ENCODE measurements at places on chromosomes 1 and 21.

GRCh38 chr21:32312326-32312725 is 13.7 kb downstream of the MRAP start:
- no peak for DNase-seq

DNA sequence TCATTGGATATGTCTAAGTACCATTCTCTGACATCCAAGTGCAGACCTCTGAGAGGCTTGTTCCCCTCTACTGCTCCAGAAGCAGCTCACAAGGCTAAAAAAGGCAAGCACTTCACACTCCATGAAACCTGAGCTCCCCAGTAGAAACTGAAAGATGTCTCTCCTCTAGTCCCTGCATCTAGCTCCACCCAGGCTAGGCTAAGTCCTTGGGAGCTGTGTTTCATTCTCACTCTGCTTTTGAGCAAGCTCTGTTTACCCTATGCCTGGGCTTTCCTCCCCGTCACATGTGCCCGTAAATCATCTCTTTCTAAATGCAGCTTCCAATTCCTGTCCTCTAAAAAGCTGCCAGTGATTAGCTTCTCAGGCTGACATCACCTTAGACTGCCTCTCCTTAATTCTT is 39.0 kb downstream of the LRRC71 start:
- DNase-seq = no peak

DNA sequence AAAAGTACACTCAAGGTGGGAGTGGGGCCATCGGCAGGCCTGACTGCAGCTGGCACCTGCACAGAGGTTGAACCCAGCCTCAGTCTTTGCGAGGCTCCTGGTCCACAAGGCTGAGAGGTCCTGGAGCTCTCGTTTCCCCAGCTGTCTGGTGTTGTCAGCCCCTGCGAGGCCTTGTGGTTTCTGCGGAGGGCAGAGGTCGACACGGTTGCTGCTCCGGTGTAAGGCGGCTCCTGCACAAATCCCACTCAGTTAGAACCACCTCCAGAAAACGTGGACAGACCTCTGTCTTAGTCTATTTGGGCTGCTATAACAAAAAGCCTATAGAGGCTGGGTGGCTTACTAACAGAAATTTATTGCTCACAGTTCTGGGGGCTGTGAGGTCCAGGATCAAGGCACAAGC is 5.8 kb downstream of the KIAA1614 start:
- no peak for DNase-seq

- DNase-seq = no peak
Observed at GRCh38 chr1:8104278-8105236, 78.4 kb upstream of the ERRFI1 start.

- DNase-seq = no peak
Observed at GRCh38 chr1:200073286-200073637, 45.8 kb downstream of the NR5A2 start.

- DNase-seq = peak; percentile 67
Observed at GRCh38 chr1:165444897-165445370, at the start of gene RXRG. Gene RXRG (minus strand): TSS chr1:165445126. CDS start chr1:165444893, 233 bp downstream.

- peak; percentile 77 for DNase-seq
Observed at GRCh38 chr1:86503406-86504136, 34.8 kb downstream of the CLCA1 start.

DNA sequence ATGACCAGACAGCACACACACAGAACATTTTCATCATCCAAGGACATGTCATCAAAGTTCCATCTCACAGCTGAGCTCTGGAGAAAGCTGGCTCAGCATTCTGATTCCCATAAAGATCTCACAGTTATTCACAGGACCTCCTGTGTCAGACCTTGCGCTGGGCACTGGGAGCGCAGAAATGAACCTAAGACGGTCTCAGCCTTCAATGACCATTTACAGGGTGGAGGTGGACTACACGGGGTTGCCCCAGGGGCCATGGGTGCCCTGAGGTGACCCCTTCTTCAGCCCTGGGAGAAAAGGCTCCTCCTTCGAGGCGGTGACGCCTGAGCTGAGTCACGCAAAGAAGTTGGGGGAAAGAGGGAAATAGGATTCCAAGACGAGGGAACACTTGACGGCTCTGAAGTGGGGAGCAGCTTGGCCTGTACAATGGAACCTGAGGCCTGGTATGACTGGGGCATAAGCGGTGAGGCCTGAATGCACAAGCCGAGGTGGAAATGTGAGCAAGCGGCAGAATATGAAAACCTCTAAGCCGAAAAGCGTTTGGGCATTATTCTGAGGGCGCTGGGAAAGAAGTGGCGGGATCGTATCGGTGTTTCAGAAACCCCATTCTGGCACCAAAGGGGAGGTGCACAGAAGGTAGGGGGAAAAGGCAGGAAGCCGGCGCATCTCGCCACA is 797 bp downstream of the CC2D1B start:
- peak; percentile 87 for DNase-seq

DNA sequence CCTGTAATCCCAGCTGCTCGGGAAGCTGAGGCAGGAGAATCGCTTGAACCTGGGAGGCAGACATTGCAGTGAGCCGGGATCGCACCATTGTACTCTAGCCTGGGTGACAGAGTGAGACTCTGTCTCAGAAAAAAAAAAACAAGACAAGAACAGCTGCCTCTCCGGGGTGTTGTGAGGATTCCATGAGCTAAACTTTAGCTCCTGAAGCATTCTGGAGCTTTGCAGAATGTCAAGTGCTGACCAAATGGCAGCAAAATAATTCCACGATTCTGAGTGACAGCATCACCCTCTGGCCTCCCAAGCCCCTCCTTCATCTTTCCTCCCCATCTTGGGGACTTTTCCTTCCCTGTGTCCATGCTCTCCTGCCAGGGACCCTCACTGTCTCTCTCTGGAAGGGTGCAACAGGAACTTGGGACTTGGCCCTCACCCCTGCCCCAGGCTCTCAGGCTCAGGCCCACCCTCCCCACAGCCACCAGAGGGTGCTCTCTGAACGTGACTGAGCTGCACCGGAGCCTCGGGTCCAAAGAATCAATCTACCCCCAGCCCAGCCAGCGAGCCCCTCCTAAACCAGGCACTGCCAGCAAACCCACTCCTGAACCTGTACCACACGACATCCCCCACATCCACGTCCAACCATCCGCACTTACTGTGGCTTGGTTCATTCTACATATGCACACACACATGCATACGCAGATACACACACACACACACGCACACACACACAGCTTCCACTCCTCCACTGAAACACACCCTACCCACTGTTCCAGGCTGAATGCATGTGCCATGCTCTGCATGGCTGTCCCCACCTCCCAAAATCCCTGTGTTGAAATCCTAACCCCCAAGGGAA is 45.7 kb downstream of the ACOT7 start:
- DNase-seq = no peak

DNA sequence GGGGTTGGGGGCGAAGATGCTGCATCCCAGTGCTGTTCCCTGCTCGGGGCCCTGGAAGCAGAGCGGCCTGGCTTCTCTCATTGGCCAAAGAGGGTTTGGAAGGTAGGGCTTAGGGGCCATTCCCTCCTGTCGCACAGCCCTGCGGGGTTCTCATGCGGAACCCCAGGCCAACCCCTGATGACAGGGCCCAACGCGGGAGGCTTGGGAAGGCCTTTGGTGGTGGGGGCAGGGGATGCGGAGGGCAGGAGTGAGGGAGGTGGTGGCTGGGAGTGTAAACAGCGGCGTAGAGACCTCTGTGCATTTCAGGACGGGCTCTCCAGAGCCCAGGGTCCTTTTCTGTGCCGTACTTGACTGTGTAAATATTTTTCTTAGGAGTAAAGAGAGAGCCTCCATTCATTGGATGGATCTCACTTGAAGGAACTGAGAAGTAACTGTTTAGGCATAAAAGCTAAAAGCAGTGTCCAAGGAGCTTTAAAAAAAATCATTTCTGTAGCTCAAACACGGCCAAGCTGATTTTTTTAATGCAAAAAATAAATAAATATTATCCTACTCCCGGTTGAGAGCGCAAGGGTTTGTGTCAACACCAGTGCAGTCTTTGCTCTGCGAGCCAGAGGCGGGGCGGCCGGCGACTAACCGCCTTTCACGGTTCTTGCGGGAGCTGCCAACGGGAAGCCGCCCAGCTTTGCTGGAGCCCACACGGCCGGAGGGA is 169.1 kb downstream of the PRDM16 start:
- no peak for DNase-seq

DNA sequence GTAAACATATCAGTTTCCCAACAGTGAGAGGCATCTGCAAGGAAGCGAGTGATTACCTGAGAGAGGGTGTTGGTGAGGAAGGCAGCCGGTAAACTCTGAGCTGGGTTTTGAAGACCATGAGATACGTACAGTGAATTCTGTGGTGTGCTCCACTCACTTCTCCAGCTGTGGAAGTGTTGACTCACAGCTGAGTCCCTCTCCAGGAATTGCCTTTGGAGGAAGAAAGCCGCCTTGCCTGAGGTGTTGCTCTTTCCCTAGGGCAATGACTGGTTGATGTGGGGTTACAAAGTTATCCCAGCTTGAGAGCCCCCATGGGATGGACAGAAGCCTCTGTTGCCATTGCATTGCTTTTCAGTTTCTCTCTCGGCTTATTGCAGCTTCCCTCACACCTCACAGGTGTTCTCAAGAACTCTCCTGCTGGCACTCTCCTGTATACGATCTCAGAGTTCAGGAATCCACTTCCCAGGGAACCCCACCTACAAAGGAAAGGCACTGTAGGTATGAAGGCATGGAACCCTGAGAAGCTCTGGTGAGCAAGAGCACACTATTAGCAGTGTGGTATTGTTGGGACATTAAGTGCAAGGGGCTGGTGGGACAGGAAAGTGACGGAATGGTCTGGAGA is 10.8 kb downstream of the NHLH1 start:
- no peak for DNase-seq

DNA sequence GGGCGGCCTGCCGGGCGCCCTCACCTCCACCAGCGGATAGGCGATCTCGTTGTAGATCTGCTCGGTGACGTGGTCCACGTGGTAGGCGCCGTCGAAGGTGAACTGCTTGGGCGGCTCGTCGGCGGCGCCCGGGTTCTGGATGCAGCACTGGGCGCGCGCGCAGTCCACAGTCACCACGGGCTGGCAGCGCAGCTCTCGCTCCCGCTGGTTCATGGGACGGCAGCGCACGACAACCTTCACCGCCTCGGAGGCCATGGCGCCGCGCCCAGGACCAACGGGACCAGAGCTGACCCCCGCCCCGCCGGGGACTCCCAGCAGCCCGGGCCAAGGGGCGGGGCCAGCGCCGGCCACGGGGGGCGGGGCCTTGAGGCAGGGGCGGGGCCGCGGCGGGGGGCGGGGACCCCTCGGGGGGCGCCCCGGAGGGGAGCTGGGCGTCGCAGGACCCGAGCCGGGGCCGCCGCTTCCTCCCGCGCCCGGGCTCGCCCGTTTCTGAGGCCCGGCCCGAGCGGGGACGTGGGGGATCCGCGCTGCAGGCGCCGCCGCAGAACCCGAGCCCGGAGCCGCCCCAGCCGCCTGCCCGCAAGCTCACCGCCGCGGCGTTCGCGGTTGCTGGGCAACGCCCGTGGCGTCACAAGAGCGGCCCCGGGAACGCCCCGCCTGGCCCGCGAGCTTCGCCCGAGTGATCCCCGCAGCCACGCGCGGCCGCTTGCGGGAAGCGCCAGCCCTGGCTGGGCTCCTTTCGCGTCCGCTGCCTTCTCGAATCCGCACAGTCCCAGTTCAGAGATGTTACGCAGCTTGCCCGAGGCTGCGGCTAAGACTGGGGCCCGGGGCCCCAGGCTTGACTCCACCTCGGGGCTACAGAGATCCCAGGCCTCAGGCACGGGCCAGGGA is at the start of gene KIF17:
TSS of gene KIF17 (minus strand) at position 556 of the 891 bp plus-strand sequence. CDS start at position 255, 301 bp downstream.
- peak; percentile 89 for DNase-seq

DNA sequence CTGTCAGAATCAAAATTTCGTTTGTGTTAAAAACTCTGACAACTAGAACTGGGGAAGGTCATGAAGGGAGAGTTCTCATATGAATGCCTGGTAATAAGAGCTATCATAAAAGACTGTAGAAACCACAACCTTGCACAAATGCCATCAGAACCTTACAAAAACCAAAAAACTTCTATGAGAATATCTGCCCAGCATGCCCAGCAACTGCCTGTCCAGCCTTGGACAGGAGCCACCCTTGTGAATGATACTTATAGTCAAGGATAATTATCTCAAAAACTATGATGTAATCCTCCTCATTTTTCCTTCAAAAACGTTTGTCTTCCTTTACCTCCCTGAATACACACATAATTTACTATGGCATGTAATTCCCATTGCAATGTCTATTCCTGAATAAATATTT is 53.4 kb upstream of the C1orf185 start:
- DNase-seq = no peak

DNA sequence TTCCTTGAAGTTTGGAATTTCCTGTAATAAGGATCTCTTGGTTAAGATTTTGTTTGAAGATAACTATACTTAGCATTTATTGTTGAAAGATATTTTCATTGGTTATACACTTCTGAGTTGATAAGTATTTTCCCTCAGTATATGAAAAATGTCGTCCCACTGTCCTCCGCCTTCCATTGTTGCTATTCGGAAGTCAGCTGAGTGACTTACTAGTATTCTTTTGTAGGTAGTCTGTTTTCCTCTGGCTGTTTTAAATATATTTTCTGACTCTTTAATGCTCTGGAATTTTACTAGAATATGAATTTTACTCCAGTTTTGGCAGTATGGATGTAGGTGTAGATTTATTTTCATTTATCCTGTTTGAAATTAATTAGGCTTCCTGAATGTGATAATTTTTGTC is 498.7 kb upstream of the NFIA start:
- DNase-seq = no peak

- DNase-seq = no peak
Observed at GRCh38 chr1:240763771-240764170, 151.8 kb upstream of the GREM2 start.

GRCh38 chr1:50929376-50929958 is 30.6 kb downstream of the FAF1 start:
- DNase-seq = no peak

GRCh38 chr1:76864383-76864782 is 2.9 kb upstream of the ST6GALNAC5 start:
- DNase-seq = no peak

GRCh38 chr1:29270929-29271521 is 34.7 kb downstream of the PTPRU start:
- DNase-seq = peak; percentile 9

- DNase-seq = no peak
Observed at GRCh38 chr1:150142083-150142482, 7.6 kb upstream of the PLEKHO1 start.

DNA sequence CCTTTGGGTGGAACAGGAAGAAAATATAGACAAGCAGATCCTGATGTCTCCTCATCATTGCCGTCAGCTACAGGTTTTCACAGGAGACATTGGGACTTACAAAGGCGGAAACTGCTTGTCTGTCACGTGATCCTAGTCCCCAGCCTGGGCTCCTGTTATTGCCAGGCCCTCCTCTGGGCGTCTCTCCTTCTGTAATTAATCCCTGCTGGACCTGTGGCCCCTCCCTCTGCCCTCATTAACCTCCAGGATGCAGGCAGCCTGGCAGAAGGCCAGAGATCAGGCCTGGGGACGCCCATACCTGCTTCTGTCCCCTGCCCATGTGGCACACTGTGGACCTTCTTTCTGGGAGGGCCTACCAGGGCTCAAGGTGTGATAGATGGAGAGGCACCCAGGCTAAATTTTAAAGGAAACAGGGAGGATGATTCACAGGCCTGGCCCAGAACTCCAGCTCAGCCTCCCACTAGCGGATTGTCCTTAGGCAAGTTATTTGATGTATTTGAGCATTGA is 2.4 kb downstream of the S100A5 start:
- DNase-seq = no peak

- no peak for DNase-seq
Observed at GRCh38 chr1:3564921-3565831, 46.1 kb downstream of the MEGF6 start.
